ENCODE measurements at places on chromosomes 1 and 21.

DNA sequence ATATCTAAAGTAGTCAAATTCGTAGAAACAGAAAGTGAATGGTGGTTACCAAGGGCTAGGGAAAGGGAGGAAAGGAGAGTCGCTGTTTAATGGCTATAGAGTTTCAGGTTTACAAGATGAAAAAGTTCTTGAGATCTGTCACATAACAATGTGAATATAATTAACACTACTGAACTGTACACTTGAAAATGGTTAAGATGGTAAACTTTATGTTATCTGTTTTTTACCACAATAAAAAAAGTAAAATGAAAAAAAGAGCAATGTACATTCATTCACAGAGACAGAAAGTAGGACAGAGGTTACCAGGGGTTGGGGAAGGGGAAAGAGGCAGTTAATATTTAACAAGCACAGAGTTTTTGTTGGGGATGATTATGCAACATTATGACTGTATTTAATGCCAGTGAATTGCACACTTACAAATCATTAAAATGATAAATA, 53.3 kb upstream of the SEC16B start:
- H3K27ac ChIP-seq: no peak overlapping the region
- H3K4me1 ChIP-seq: no peaks in the 10 kb centered on the region
- H3K27me3 ChIP-seq: no peaks in the 10 kb centered on the region
- DNase-seq: no peak

DNA sequence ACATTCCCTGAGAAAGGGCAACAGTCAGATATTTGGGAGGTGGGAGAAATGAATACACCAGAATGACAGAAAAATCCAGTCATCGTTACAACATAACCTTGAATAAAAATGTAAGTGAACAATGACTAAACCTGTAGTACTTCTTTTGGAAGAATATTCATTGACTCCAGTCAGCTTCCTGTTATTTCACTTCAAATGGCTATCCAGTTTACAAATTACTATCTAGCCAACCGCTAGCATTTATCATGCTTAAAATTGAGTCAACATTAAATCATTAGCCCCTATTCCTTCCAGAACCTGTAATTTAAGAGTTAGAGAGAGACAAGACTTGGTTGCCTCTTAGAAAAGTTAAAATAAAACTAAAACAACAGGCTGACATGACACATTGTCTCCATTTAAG, 33.6 kb downstream of the WLS start:
- H3K4me3 ChIP-seq: no peak overlapping the region
- DNase-seq: no peak
- H3K27me3 ChIP-seq: no peaks in the 10 kb centered on the region

DNA sequence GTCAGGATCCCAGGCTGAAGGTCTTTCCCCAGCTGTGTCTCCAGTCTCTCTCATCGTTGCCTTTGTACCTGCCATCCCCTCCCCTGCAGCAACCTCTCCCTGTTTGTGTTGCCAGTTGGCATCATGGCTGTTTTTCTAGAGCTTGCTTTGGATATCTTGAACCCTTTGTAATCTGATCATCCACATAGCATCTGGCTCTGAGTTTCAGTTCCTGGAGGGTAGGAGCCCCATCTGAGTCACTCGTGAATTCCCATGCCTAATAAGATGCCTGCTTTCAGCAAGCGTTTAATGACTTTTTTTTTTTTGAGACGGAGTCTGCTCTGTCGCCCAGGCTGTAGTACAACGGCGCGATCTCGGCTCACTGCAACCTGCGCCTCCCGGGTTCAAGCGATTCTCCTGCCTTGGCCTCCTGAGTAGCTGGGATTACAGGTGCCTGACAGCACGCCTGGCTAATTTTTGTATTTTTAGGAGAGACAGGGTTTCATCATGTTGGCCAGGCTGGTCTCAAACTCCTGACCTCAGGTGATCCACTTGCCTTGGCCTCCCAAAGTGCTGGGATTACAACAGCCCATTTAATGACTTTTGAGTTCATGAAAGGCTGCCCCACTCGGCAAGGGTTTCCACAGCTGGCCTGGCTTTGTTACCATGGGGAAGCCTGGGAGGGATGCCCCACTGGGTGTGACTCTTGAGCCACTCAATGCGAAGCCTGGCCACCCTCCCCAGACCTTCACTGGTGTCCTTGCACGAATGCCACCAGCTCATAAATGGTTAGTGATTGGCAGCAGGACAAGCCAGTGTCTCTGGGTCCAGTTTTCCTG, 11.9 kb downstream of the ALPL start:
- H3K4me3 ChIP-seq: no peak overlapping the region
- H3K27ac ChIP-seq: peak overlapping the region; percentile 87
- peaks cover 61% of the 10 kb centered on the region for H3K4me1 ChIP-seq
- DNase-seq: no peak

DNA sequence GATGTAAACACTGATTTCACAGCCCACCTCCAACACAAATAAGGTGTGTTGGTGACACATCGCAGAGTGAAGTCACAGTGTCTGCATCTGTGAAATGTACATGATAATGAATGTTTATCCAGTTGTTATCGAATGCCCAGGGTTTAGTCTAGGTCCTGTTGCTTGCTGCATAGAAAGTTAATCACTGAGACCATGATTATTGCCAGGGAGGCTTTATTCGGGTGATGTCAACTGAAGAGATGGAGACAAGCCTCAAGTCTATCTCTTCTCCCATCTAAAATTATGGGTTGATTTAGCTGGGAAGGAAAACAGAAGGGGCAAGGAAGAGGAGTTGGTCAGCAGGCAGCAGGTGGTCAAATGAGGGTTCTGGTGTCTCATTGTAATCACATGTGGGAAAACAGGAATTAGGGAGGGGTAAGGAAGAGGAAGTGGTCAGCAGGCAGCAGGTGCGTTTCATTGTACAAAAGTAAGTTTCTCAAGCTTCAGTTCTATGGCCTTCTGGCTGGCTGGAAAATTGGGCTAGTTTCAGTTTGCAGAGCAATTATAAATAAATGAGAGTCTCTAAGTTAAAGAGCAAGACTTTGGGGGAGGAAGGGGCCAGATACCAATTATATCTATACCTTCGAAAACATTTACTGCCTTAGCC, 146.3 kb upstream of the DNAH14 start:
- peaks cover 46% of the 10 kb centered on the region for H3K27me3 ChIP-seq
- H3K27ac ChIP-seq: no peak overlapping the region
- H3K4me3 ChIP-seq: no peak overlapping the region
- no peaks in the 10 kb centered on the region for H3K36me3 ChIP-seq
- DNase-seq: no peak

GRCh38 chr1:1020415-1021009, 592 bp downstream of the AGRN start:
- no peaks in the 10 kb centered on the region for H3K36me3 ChIP-seq
- H3K27me3 ChIP-seq: peaks cover 14% of the 10 kb centered on the region
- H3K4me3 ChIP-seq: peak overlapping the region; percentile 62
- H3K27ac ChIP-seq: no peak overlapping the region

DNA sequence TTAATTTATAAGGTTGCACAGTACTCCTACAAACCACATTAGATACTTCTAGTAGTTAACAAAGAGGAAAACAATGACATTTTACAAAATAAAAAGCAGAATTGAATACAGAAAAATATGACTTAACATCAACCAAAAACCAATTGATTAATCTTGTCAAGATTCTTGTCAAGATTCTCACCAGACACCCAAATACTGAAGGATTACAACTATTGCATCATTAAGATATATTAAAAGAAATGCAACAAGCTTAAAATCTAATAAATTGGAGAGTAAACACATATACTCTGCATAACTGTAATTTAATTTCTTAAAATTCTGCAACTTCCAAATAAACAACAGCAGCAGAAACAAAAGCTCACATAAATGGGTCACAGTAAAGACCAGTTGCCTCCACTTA, 4.7 kb downstream of the WLS start:
- peaks cover 91% of the 10 kb centered on the region for H3K27me3 ChIP-seq
- no peaks in the 10 kb centered on the region for H3K36me3 ChIP-seq
- H3K4me1 ChIP-seq: peaks cover 28% of the 10 kb centered on the region
- H3K4me3 ChIP-seq: no peak overlapping the region
- H3K27ac ChIP-seq: no peak overlapping the region

- peaks cover 12% of the 10 kb centered on the region for H3K4me1 ChIP-seq
- DNase-seq: no peak
- H3K36me3 ChIP-seq: no peaks in the 10 kb centered on the region
Observed at GRCh38 chr1:40411294-40411693, 37.8 kb downstream of the SMAP2 start.
